Type B pancreatic cell (in vitro differentiated cells): ENCODE measurements at places on chromosomes 2 and 18.

DNA sequence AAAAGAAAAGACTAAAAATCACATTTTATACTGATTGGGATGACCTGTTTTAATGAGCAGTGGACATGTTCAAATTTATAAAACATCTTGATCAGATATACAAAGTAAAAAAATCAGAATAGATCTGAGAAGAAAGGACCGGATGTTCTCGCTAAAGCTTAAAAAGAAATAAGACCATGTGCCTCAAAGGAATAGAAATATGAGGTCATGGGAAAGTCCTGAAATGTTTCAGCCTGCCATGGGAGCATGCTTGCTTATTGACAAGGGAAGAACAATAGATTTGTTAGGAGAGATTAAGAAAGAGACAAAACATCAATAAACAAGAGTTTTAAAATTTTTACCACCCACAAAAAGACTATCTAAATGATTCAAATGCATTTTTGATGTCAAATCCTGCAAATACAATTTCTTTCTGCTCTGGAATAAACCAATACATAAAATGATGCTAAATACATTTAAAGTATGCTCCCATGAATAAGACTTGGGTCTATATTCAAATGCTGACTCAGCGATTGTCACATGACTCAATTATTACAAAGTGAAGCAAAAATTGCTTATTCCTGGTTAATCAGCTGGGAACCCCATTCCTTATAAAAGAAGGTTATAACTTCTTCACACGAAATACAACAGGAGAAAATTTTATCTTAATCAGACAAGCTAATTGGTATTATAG, 633.9 kb upstream of the PKDCC start:
- no peak for DNase-seq

DNA sequence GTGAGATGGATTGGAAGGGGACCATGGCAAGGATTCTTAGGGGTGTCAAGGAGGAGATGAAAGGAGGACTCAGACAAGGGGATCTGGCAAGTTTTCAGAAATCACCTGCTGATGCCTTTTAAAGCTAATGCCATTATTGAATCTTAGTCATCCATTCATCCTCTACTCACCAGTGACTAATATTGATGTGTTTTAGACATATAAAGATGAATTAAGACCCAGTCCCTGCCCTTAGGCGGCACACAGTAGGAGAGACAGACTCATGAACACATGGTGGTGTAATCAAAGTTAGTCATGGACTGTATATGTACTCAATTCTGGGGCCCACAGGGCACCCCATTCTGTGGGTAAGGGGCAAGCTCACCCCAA, 56.5 kb upstream of the ATL2 start:
- DNase-seq: no peak

GRCh38 chr2:106882673-106883072, 3.3 kb downstream of the ST6GAL2 start:
- DNase-seq: no peak

GRCh38 chr2:96951125-96951654, 35.2 kb downstream of the FAM178B start:
- peak; percentile 83 for DNase-seq

GRCh38 chr2:197293252-197294007, 17.1 kb downstream of the ANKRD44 start:
- DNase-seq: no peak

- no peak for DNase-seq
These were observed 961.6 kb upstream of the LRRTM1 start for GRCh38 chr2:81266106-81266505.
